ENCODE measurements at places on chromosomes 4 and X. TPM values are rescaled to one million over a fixed set of nuclear protein-coding genes. Genes with fewer than 3 reads are reported as not detected.

FOXO4 gene
- 1.3 TPM for total RNA-seq

ZCCHC18 gene
- total RNA-seq: 0.29 TPM

SLC10A7 gene
- total RNA-seq: 1.7 TPM

NSUN7 gene
- total RNA-seq: 0.13 TPM

MSMO1 gene
- total RNA-seq: 19.1 TPM

FGF13 gene
- total RNA-seq: not detected

IL21 gene
- not detected for total RNA-seq

LUZP4 gene
- not detected for total RNA-seq

RAB41 gene
- not detected for total RNA-seq

Data from A549 treated with ZK216348 at 1 μM for 4 hours (cell line).